ENCODE measurements at places on chromosomes 1 and 21.

DNA sequence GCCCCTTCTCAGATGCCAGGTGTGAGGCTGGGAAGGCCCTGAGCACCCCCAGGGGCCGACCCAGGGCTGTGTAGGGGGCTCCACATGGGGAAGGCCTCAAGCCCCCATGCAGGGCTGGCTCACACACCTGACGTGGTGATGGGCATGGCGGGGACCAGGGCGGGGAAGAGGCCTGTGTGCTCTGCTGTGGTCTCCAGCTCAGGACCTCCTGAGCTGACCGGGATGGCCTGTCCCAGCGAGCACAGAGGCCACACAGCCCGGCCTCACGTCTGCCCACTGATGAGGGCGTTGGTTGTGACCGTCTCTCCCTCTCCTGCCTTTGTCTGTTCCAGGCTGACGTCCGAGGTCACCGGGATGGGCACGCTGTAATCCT is 40.2 kb upstream of the COL6A1 start:
- no peak for DNase-seq

DNA sequence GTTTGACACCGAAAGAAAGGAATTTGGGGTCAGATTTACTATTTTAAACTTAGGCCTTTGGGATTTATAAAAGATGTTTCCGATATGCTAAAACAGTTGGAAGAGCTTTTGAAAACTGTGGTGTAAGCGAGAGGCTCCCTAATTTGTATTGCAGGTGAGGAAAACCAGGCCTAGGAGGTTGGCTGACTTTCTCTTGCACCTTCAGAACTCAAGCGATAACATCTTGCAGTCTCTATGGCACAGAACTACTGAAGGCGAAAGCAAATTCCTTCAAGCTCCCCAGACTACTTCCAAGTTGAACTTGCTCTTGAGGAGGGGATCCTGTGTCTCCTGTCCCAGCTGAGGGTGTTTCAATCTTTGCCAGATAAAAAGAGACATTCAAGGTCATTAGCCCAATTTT is 685.7 kb downstream of the ADGRL2 start:
- DNase-seq = no peak

DNA sequence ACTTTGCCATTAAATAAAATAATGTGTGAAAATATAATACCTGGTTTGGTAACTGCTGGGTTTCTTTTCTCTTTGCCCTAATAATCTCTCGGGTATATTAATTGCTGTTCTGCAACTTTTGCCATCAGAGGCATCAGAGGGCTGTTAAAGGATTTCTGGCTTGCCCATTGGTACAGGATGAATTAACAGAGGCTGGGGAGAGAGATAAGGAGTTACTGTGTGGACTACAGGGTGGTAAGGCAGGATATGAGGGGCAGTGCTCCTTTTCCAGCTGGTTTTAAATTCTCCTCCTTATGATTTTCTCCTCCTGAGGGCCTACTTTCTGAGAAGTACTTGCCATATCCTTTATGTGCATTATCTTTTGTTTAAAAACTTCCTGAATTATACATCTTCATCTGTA is 48.3 kb downstream of the FGGY start:
- DNase-seq = no peak

GRCh38 chr1:240827786-240828185 is 215.8 kb upstream of the GREM2 start:
- no peak for DNase-seq

- no peak for DNase-seq
Measured at GRCh38 chr1:61812916-61813315, 70.6 kb downstream of the PATJ start.

- no peak for DNase-seq
Measured at GRCh38 chr1:89735479-89735878, 85.4 kb upstream of the LRRC8D start.

- DNase-seq = no peak
Measured at GRCh38 chr1:9881838-9882249, 28.2 kb downstream of the CTNNBIP1 start.

- no peak for DNase-seq
Measured at GRCh38 chr1:31370021-31370420, 2.9 kb downstream of the FABP3 start.

- no peak for DNase-seq
Measured at GRCh38 chr1:10195570-10195969, 14.8 kb upstream of the KIF1B start.

- no peak for DNase-seq
Measured at GRCh38 chr1:225580238-225581099, 72.5 kb downstream of the ENAH start.

Data from HFF-Myc (cell line).